Anterior cingulate cortex (tissue), 58 donors: ENCODE measurements at places on chromosomes 2 and 18.

DNA sequence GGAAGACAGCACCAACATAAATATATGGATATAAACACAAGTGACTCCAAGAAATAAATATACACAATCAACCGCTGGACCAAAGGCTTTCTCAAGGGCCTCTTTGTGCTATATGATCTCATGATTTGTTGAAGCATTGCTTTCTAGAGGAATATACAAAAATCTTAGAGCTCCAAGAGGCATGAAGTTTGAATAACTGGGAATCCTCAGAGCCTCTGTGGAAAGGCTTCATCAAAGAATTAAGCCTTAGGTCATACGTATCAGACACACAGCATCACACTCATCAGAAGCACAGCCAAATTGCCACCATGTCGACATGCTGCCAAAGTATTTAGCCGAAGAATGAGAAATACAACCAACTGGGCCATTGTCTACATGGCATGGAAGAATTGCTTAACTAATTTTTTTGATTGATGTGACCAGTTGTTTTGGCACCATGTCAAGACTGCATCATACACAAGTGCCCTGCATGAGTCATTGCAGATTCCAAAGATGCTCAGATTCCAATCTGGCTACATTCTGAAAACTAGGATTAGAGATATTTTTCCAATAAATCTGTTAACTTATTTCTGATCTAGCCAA, 860.6 kb upstream of the ZEB2 start:
- DNase-seq, result no peak

DNA sequence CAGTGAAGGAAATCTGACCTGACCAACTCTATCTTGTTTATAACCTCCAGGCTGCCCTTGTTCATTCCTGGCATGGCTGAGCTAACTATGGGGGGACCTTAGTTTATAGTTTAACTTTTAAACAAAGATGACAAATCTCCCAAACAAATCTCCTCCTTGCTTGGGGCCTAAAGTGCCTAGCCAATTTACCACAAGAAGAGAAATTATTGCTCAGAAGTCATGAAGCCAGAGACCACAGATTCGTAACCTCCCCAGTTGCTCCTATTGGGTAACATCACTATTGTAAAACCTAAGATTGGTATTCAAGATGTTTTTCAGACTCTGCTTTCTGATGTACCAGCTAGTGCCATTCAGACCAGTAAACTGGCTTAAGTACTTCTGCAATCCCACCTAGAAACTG, 649.4 kb upstream of the SLC8A1 start:
- DNase-seq, result no peak

GRCh38 chr2:196268025-196268424, 96.6 kb upstream of the STK17B start:
- no peak for DNase-seq

GRCh38 chr2:16022548-16023240, 82.3 kb downstream of the MYCN start:
- DNase-seq, result no peak

GRCh38 chr2:205925373-205926337, 160.3 kb downstream of the INO80D start:
- DNase-seq, result peak; percentile 62

DNA sequence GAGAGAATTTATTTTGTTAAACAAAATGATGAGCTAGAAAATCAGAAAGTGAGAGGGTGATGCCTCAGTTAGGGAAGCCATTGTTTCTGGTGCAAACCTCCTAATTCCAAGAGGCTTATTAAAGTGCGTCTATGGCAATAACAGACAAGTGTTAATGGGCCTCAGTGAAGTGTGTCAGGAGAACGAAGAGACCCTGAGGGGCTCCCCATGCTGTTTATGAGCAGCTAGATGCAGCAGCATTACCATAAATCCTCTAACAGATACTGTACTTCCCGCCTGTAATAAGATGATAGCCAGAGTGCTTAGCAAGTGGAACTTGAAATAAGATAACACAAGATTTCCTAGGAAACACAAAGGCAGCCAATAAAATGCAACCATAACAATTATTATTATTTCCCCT, 157.4 kb downstream of the MYT1L start:
- DNase-seq, result no peak

GRCh38 chr2:1654696-1655374, 89.5 kb downstream of the PXDN start:
- DNase-seq, result no peak

- DNase-seq, result no peak
These were observed 221.7 kb downstream of the HAUS1 start for GRCh38 chr18:46325895-46326294.

GRCh38 chr2:190184460-190184859, 121.9 kb upstream of the MSTN start:
- DNase-seq, result no peak

- DNase-seq, result no peak
These were observed 39.7 kb downstream of the KIDINS220 start for GRCh38 chr2:8797682-8798081.

DNA sequence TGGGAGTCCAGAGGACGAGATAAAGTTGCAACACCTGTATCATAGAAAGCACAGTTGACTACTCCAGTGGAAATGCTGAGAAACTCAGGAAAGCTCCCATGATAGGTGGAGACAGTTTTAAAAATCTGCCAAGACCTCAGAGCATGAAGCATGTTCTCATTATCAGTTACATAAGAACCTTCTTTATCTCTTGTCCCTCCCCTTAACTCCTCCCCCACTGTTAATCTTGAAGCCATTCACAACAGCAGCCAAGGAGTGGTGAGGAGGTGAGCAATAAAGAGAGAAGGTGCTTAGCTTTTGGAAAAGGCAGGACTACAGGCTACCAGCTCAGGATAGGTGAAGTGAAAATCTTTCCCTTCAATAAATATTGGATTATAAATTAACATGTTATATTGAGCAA, 657.9 kb downstream of the NYAP2 start:
- no peak for DNase-seq

DNA sequence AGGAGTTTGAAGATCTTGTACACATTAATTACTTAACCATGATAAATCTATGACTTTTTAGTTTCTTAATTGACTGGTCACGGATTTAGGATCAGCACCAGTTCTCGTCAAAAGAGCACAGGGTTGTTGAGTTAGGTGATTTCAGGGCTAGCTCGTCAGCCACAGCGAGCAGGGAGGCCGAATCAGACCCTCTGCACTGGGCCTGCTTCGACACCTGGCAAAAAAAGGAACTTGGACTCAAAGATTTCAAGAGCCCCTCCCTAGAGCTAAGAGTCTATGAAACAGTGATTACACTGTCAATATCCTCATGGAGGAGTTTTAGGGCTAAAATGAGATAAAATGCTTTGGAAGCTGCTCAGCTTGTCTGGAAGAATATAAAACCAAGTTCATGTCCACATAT, 4.6 kb upstream of the SERTAD2 start:
- DNase-seq, result no peak

DNA sequence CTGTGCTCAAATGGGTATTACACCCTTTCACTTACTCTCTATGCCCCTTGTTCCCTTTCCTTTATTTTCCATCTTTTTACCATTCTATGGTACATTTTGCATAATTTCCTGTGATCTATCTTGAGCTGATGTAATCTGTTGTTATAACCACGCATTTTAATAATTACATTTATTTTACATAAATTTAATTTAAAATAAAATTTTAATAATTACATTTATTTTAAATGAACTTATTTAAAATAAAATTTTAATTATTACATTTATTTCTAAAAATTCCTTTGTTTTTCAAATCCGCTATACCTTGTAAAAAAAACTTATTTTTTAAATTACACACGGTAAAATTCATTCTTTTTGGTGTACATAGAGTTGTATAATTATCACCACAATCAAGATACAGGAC, 93.9 kb downstream of the CRACDL start:
- no peak for DNase-seq

DNA sequence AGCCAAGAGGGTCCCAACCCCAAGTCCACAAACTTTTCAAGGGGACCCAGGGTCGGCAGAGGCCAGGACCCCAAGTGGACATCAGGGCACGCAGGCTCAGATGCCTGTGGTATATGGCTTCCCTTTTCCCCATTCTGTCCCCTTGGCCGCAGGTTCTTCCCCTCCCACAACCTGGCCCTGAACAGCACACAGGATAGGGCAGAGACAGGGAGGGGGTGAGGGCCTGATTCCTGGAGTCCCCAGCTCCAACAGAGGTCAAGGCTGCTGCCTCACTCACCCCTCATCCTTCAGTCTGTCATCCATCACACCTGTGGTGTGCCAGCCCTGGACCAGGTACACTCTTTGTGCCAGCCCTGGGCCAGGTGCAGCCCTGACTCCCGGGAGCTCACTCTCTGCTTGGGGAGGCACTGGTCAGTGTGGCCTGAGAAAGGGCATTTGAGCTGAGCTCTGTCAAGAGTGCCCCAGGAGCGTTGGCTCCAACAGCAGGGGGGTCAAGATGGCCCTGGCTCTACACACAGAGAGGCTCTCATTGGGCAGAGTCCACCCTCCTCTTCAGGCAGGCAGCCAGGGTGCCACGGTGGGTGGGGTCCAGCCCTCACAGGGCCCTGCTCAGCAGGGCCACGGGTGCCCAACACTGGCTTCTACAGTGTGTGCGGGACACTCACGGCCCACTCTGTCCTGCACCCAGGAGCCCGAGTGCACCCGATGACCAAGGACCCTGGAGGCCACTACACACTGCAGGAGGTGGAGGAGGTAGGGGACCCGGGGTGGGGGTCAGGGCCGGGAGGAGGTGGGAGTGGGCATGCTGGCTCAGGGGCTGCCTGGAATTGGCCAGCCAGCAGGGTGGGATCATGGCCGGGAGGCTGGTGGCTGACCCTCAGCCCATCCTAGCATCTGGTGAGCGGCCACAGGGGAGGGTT, 1.6 kb downstream of the AGXT start:
- DNase-seq, result no peak

DNA sequence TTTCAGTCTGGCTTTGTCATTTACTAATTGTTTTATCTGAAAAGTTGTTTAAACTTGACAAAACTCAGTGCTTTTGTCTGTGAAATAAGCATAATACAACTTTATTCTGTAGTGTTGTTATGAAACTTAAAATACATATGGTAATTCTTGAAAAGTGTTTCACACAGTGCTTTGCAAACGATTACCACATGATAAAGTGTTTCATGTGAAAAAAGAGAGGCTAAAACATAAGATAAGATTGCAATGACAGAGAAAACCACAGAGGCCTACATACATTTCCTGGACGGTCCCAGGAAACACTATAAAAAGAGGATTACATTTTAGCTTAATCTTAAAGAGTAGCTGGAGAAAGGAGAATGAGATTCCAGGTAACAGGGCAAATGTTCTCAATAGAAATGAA, 1934.6 kb upstream of the LRRTM1 start:
- DNase-seq, result no peak

DNA sequence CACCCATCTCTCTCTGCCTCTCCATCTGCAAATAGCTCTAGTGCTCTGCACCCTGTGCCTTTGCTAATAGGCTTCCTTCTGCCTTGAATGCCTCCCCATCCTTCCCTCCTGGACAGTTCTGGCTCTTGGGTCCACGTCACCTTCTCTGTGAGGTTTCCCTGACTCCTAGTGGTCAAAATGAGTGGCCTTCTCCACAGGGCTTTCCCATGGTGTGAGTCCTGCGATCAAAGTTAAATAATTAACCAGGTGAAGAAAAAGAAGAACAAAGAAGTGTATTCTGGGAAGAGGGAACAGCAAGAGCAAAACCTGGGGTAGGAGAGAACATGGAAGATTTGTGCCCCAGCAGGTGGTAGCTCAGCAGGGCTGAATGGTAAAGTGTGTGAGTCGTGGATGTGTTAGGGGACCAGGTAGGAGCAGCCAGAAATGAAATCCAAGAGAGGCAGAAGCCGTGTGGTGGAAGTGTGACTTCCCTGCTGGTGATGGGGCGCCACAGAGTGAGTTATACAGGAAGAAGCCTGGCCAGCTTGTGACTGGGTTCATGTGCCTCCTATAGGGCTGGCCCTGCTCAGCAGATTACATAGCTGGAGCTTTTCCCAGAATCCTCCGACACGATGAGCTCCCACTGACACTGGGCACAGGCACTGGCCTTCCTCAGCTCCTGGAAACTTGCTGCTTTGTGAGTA, 93.8 kb upstream of the LDAH start:
- DNase-seq, result no peak

GRCh38 chr18:524466-524865, 24.0 kb upstream of the COLEC12 start:
- no peak for DNase-seq

GRCh38 chr2:120265006-120265405, 12.4 kb downstream of the RALB start:
- no peak for DNase-seq

DNA sequence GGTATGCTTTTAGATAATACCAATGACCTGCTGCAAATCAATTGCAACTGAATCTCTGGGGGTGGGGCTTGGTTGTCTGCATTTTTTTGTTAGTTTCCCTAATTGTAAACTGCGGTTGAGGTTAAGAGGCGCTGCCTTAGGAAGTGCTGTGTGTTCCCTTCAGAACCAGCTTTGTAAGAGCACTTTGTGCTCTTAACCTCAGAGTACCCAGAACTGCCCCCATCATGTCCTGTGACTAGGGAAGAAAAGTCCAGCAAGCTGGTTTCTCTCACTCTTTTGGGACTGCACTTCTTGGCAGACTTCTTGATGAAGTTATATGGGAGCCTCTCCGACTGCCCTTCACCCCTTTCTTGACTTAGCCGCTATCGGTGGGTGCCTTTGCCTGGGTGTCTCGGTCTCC, 245.5 kb upstream of the CXCR4 start:
- DNase-seq, result no peak
